Activated T-helper 1 cell treated with anti-CD3 and anti-CD28 coated beads, Interleukin-2, amount 50 U/mL, for 16 hours (primary cell): ENCODE measurements at places on chromosomes 2 and 18.

GRCh38 chr18:8348051-8348720, 261.1 kb upstream of the RAB12 start:
- no peak for DNase-seq

GRCh38 chr2:12918835-12919445, 202.2 kb downstream of the TRIB2 start:
- DNase-seq = no peak

DNA sequence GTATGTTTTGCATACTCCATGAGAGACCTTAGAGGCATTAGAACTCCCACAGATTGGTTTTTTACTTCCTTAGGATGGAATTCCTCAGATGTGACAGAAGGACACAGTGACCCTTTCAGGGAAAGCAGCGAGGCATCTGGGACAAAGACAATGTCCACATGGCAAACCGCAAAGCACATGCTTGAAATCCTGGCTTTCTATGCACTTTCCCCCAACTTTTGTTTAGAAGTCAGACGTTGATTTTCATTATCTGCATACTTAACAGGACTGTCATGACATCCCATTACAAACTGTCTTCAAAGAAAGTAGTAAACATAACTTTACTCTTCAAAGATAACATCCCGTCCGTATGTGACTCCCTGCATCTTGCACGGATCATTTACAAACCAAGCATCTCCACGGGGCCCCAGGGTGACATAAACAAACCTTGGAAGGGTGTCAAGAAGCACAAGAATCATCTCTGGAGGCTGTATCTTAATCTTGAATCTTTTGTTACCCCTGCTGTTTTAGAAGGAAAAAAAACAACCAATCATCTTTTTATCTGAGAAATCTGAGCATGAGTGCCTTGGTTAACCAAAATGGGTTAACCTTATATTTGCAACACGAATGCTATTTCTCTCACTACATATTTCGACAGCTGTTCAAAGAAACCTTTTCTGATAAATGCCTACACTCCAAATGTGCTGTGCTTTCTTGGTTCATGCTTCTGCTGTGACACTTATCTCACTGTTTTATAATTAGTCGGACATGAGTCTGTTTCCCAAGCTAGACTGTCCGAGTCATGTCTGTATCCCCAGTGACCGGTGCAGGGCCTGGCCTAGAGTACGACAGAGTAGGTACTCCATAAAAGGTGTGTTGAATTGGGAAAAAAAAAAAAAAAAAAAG, 90.8 kb downstream of the CCBE1 start:
- no peak for DNase-seq

GRCh38 chr2:68997401-68997800, 15.6 kb upstream of the ANTXR1 start:
- no peak for DNase-seq

DNA sequence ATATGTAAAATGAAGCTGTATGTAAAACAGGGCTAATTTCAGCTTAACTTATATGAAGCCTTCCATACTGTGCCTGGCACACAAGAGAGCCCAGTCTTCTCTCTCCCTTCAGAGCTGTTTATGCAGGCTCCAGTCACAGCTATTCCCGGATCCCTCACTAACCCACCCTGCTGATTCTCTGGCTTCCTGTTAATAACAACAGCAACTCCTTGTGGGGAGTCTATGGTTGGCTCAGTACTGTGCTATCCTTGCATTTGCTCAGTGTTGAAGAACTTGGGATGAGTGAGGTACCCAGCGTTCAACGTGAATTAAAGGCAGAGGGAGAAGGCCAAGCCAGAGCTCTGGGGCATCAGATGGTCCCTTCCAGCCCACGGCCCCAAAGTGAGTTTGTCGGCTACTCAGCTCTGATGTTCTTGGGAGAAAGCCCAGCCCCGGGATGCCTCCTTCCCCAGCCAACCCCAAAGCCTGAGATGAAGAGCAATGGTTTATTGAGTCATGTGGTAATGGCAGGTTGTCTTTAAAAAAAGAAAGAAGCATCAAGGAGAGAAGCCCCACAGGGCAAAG, 43.2 kb downstream of the PSD4 start:
- no peak for DNase-seq

- no peak for DNase-seq
Measured at GRCh38 chr18:57445488-57446319, 10.5 kb downstream of the ONECUT2 start.

DNA sequence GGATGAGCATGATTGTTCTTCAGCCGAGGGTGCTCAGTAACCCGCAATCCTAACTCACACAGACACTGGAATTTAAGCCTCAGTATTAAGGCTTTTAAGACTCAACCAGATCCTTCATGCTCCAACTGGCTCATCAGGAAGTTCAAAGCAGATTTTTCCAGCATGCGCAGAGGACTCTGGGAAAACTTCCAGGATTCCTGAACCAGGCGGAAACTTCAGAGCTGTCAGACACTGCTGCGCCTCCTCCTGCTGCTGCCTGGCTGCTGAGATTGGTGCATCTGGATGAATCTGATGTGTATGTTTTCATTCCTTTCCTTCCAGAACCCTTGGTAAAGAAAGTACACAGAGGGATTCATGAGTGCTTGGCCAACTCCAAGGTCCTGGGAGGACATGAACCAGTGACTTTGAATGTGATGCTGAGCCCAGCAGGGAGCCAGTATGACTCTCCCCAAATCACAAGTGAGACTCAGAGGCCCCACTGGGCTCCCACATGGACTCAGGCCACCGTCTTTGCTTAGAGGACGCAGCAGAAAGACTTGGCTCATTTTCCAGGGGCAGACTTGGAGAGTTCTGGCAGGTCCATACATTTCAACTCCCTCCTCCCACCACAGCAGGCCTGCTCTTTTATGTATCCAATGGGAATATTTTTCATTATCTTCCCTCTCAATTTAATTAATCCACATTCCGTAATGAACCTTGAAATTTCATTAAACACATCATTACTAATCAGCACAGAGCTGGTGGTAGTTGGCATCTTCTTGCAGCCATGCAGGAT, 143.5 kb upstream of the HDAC4 start:
- DNase-seq = no peak

GRCh38 chr2:64327129-64327509, 126.8 kb upstream of the LGALSL start:
- DNase-seq = no peak

DNA sequence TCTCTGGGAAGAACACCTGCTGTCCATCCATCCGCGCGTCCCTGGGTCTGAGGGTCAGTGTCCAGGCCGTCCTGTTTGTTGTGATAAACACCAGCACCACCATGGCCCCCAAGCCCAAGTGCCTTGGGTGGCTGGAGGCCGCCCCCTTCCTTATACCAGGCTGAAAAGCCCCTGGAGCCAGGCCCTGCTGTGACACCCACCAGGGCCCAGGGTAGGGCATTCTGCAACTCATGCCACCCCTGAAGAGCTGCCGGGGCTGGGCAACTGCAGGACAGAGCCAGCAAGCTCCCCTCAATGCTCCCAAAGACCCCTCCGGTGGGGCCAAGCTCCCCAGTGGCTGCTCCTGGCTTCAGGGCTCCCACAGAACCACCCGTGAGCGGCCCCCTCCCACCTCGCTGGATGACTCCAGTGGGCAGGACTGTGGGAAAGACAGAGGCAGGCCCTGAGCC, 31.9 kb upstream of the SNED1 start:
- no peak for DNase-seq

DNA sequence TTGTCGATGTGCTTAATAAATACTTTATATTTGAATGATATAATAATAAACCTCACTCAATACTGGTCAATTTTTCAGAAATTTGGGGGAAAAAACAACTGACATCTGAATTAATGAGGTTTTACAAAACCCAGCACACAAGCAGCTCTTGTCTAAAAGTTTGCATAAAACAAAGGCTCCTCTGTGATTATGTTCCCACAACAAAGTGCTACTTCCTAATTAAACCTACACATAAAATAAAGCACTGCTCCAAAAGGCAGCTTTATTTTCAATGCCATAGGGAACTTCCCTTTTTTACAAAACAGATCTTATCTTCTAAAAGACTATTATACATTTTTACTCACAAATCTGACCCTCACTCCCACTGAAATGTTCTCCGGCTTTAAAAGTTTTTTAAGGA, 47.1 kb downstream of the LAMA1 start:
- DNase-seq = no peak

GRCh38 chr2:137056704-137057103, 291.4 kb downstream of the THSD7B start:
- DNase-seq = no peak

- DNase-seq = no peak
Measured at GRCh38 chr2:28695245-28695647, 56.4 kb upstream of the PPP1CB start.

- DNase-seq = no peak
Measured at GRCh38 chr2:143030127-143030526, 99.1 kb upstream of the ARHGAP15 start.

GRCh38 chr2:232504438-232504837, 15.8 kb upstream of the PRSS56 start:
- no peak for DNase-seq

DNA sequence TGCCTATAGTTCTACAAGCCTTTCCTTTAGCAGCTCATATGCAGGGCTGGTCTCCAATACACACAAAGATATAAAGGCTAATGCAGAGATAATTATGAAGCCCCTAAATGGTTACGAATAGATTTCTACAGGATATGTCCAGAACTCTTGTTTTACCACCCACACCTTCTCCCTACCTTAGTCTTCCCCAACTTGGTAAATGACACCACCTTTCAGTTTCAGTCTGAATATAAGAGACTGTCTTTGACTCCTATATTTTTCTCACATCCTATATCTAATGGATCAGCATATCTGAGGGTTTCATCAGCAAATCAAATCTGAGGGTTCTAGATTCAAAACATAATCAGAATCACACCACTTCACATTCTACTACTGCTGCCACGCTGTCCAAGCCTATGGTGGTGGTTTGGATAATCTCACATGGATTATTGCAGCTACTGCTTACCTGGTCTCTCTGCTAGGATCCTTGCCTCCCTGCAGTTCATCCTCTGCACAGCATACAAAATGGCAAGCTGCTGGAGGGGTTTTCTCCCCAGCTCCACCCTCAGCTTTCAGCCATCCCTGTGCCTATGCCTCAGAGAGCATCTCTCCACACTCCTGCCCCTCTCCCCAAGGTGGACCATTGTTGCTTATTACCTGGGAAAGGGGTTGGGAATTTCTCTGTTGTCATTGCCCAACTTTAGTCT, 178.0 kb upstream of the SPOPL start:
- DNase-seq = no peak

DNA sequence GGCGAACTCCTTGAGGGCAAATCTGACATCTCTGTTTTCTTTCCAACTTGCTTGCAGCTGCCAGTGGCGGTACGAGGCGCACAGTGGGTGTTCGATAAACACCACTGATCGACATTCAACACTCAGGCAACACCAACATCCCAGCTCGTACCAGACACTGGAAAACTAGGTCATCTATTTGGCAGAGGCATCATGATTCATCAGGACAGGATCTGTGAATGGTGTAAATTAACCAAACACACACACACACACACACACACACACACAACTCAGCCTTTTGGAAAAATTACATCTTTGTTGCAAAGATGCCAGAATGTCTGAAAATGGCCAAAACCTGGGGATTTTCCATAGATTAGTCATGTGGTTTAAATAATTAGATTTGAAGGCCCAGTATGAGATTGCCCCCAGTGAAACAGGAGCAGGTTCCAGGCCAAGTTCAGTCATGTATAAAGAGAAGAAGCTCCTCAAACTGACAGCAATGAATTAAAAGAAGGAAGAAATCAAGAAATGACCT, 150.5 kb upstream of the NCKAP5 start:
- no peak for DNase-seq

DNA sequence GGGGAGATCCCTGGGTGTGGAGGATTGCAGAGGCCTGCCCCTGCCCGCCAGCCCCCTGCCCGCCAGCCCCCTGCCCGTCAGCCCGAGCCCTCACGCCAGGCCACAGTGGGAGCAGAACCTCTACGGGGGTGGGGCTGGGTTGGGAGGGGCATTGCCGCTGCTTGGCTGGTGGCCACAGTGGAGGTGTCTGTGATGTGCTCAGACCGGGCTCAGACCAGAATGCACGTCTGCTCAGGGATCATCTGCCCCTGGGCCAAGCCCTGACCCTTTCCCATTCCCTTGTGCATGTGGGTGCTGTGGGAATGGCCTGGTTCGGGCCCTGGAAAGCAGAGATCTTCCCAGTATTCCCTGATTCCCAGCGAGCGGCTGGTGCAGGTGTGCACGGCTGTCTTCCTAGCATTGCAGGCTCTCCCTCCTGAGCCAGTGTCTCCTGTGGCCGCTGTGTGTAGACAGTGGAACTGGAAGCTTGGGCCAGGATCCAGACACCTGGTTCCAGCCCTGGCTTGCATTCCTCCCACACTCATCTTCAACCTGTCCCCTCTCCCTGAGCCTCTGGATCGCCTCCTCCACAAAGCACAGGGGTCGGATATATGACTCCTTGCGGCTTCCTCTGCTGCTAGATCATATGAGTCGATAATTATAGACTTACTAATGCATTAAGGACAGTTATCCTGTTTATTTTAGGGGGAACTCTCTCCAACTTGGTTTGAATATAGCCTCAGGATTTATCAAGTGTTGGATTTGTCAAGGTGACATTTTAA, 161.6 kb downstream of the LDLRAD4 start:
- no peak for DNase-seq

GRCh38 chr18:48924630-48925490, 25.9 kb downstream of the SMAD7 start:
- no peak for DNase-seq

- DNase-seq = no peak
Measured at GRCh38 chr2:205776139-205776538, 93.8 kb downstream of the NRP2 start.

DNA sequence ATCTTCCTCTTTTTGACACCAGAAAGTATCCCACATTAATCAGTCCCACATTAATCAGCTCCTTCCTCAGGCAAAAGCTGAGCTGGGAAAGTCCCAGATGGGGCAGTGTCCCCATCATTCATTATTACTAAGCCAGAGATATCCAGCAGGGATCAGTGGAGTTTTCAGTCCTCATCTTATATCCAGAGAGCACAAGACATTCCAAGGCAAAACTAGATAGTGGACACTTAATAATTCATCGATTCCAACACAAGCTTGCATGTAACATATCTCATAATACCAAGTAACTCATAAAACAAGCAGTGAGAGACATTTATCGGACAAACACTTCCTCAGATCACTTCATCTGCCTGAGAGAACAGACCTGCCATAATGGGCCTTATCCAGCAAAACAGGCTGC, 53.1 kb downstream of the MCFD2 start:
- no peak for DNase-seq

DNA sequence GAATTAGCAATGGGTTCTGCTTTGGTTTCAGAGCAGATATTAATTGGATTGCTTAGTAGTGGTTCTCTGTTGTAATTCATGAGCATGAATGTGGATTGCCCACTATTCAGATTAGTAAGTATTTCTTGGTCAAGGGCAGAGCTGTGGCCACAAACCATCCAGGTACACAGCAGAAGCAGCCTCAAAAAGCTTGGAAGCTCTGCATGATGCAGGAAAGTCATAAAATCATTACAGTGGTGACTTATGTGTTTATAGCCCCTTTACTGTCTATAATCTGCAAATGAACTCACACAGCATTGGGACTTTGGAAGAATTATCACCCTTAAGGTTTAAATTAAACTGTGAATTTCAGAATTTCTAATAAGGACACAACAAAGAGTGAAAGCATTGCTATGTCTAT, 1.9 kb upstream of the UGT1A1 start:
- no peak for DNase-seq
